Aorta (tissue), 5 donors: ENCODE measurements at places on chromosomes 6 and 20. TPM values are rescaled to one million over a fixed set of nuclear protein-coding genes. Genes with fewer than 3 reads are reported as not detected.

B3GALT4 gene
- 14.3 TPM for total RNA-seq

PI3 gene
- not detected for total RNA-seq

SHLD1 gene
- total RNA-seq = 2.9 TPM

KCNK5 gene
- total RNA-seq = 1.2 TPM

NTSR1 gene
- total RNA-seq = not detected

PAQR8 gene
- total RNA-seq = 2.5 TPM

FAM209B gene
- total RNA-seq = not detected

SYCP2 gene
- total RNA-seq = 2.4 TPM

GTSF1L gene
- total RNA-seq = not detected

SLC17A2 gene
- not detected for total RNA-seq

WFDC10A gene
- not detected for total RNA-seq

BCL2L1 gene
- 107 TPM for total RNA-seq

FBXO30 gene
- 12.0 TPM for total RNA-seq

RAB23 gene
- 59.2 TPM for total RNA-seq

RWDD2A gene
- 4.7 TPM for total RNA-seq

TBC1D32 gene
- 4.5 TPM for total RNA-seq

ELOVL2 gene
- 1.5 TPM for total RNA-seq

USP49 gene
- total RNA-seq = 2.3 TPM

ABHD16B gene
- total RNA-seq = not detected

VSTM2L gene
- 3.1 TPM for total RNA-seq

FAM50B gene
- 7.8 TPM for total RNA-seq

TRIM15 gene
- total RNA-seq = not detected

PRL gene
- total RNA-seq = not detected

NR2E1 gene
- not detected for total RNA-seq

TCF15 gene
- 0.58 TPM for total RNA-seq

DDX39B gene
- total RNA-seq = 235 TPM

PRKN gene
- total RNA-seq = 9.0 TPM

ATG5 gene
- 30.3 TPM for total RNA-seq

ARMH2 gene
- not detected for total RNA-seq

PBOV1 gene
- not detected for total RNA-seq

TTK gene
- 0.84 TPM for total RNA-seq

CYP24A1 gene
- not detected for total RNA-seq

MAFB gene
- 55.0 TPM for total RNA-seq

SMIM26 gene
- 51.5 TPM for total RNA-seq

EDN3 gene
- total RNA-seq = not detected

MOCS3 gene
- 3.2 TPM for total RNA-seq

ZNF391 gene
- total RNA-seq = 4.5 TPM

TOX2 gene
- total RNA-seq = 17.2 TPM

NNAT gene
- total RNA-seq = 2.6 TPM

TRIM40 gene
- not detected for total RNA-seq

KIAA1755 gene
- 46.4 TPM for total RNA-seq

TRIM38 gene
- 24.3 TPM for total RNA-seq

SIGLEC1 gene
- total RNA-seq = 55.8 TPM

PPIL1 gene
- total RNA-seq = 13.4 TPM

EYA4 gene
- 1.7 TPM for total RNA-seq

TSBP1 gene
- not detected for total RNA-seq

EEF1A1 gene
- 7,659 TPM for total RNA-seq

GRM4 gene
- not detected for total RNA-seq

C6orf52 gene
- 0.66 TPM for total RNA-seq

NEDD9 gene
- 252 TPM for total RNA-seq

EFCAB8 gene
- total RNA-seq = 1.1 TPM

PGC gene
- 0.33 TPM for total RNA-seq
